BJ (cell line): ENCODE measurements at places on chromosomes 6 and 20.

DNA sequence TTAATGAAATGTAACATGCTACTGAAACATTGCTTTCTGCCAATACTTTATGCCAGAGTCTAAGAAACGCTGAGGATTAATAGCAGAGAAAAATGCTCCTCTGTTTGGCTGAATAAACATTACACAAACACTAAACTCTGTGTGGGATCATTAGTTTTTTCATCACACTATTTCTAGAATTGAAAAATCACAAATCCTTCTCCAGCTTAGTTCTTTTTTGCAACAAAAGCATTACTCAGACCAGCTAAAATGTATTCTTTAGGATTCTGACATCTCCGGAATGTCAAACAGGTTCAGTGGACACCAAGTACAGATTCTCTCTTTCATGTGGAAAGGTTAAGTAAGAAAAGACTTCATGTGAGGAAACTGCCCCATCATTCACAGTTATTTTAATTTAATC lies 226.9 kb downstream of the SIM1 start:
- DNase-seq: no peak

DNA sequence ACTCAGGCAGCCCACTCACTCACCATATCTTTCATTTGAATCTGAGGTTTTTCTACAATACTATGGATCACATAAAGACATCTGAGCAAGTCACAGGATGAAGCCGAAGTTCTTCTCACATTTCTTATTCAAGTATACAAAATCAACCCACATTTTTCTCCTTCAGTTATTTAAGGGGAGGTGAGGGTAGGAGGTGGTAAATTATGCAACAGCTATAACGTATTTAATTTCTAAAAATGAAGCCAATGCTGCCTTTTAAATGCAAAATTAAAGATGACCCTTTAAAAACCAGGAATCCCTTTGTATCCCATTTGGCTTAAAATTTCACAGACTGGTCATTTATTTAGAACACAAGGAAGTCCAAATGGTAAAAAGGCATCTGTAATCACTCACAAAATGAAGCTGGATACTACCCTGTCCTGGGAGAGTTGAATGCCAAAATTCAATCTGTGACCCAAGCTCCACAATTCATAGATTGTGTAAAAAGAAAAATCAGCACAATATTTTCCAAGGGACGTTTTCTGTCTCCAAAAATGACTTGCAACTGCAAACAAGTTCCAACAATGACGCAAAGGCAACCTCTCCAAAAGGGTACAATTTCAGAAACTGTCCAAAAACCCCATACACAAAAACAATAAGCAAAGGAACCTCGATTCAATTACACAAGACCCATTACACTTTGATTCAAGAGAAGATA lies 48.8 kb downstream of the EPB41L2 start:
- DNase-seq: no peak

DNA sequence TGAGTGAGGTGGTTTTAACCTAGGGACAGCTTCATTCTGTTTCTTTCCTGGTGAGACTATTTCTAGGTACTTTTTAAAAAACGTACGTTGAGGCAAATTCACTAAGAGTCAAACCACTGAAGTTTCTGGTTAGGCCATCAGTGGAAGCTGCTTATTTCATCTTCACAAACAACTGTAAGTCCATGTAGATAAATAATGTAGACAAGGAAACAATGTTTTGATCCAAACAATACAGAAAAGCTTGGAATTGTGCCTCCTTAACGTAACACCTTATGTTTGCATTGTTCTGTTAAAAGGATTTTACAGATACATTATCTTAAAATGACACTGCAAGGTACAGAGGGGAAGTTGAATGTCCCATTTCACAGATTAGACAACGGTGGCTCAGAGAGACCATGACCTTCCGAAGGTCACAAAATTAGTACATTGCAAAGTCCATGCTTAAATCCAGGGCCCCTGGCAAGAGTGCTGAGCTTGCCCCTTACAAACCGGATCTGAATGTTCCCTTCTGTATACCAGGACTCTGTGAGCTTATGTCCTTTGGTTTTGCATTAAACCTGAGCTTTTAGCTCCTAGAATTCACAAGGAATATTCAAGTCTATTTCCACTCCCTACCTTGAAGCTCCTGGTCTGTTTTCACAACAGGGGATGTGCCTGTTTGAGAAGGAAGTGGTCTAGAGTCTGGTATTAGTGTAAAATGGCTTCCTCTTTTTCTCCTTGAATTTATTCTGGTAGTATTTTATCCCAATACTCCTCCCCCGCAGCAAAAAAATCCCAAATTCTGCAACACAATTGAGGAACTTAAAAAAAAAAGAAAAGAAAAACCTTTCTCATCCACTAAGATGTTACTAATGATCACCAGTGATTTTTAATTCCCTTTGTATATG lies 28.9 kb upstream of the ZNF217 start:
- no peak for DNase-seq

DNA sequence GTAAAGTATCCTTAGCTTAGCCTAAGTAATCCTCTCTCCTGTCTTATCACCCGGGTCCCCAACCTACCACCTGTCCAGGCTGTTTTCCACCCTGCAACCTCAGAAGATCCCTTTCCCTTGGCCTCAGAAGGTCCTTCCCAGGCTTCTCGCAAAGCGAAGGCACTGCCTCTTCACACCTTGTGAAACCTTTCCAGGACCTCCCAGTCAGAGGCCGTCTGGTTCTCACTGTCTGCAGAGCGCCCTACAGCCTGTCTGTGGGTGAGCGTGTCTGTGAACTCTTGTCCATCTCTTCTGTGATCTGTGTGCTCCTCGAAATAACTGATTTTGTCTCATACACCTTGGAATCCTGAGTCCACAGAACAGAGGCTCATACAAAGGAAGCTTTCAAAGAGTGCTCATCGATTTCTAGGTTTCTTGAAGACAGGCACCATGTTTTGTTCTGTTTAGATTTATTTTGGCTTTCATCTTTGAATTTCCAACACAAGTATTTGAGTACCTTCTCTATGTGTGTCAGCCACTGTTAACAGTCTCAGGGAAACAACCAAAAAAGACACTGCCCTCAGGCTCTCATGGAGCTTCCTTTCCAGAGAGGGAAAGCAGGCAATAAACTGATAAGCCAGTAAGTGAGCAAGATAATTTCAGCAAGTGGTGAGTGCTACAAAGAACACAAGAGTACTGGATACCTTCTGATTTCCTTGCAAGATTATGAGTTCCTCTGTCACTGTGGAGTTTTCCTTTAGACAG lies 6.3 kb downstream of the PDE10A start:
- no peak for DNase-seq

GRCh38 chr6:129136751-129137150 lies 253.8 kb downstream of the LAMA2 start:
- no peak for DNase-seq

DNA sequence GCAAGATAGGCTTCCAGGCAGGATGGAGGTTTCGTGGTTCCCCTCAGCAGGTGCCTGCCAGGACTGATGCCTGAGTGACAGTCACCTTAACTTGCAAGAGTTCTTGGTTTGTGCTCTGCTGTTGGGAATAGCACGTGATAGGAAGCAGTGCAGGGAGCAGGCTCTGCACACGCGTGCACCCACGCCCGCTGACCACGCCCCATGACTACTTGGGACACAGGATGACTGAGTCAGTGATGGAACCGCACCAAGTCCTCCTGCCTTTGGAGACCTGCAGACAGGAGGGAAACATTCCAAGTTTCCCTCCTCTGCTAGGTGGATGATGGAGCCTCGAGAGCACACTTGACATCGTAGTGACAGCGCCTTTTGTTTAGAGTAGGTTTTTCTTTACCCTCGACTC lies 164.2 kb downstream of the DTNBP1 start:
- DNase-seq: no peak

DNA sequence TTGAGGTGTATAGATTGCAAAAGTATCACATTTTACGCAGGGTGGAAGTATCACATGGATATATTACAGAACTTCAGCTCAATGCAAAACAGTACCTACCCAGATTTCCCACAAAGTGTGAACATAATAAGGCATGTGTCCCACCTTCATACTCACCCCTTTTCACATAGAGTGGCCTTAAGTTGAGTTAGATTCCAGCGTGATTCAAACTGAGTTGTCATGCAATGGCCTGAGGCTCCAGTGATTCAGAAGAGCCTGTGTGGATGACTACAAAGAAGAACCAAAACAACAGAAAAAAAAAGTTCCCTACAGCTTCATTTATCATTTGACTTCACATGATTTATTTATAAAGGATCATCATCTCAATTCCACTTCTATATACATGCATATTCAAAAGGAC lies 309.7 kb downstream of the SLC35F1 start:
- no peak for DNase-seq

- DNase-seq: no peak
Observed at GRCh38 chr20:8812817-8813216, 256.1 kb upstream of the PLCB4 start.
